Epithelial cell of proximal tubule (primary cell): ENCODE measurements at places on chromosomes 1 and 21. TPM values are rescaled to one million over a fixed set of nuclear protein-coding genes. Genes with fewer than 3 reads are reported as not detected.
A peak's percentile ranks its signal among the peaks of the same experiment; 100 is the strongest.

- DNase-seq = no peak
These were observed 47.1 kb upstream of the ATP1A1 start for GRCh38 chr1:116325922-116326321.

DNA sequence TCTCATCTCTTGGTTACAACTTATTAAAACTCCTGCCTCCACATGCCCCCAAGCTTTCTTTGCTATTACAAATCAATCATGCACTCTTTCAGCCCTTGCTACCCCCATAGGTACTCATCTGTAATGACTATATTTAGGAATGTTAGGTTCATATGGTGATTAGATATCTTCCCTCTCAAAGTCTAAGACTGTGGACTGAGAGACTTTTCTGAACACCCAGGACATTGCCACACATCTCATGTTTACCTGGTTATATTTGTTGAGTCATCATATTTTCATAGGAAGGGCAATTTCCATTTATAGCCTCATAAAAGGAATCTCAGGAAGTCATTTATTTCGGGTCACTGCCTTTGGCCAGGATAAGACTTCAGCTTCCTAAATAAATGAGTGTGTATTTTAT is 81.5 kb upstream of the LPGAT1 start:
- no peak for DNase-seq

- DNase-seq = no peak
These were observed 30.0 kb upstream of the SDE2 start for GRCh38 chr1:226029093-226029496.

DNA sequence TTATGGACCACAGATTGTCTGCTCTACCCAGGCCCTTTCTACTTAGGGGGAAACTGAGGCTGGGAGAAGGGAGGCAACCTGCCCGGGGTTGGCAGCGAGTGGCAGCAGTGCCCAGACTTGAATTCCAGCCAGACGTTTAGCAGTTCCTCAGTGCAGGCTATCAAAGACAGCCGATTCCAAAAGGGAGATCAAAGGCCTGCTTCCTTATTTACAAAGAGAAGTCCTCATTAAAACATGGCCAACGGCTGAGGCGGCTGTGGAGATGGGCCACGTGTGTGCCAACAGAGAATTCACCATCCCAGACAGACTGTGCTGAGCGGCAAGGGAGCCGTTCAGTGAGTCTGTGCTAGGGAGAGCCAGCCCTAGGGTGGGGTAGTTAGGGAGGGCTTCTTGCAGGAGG is 27.7 kb downstream of the C1QB start:
- no peak for DNase-seq

GRCh38 chr1:231286603-231287002 is 45.6 kb downstream of the GNPAT start:
- DNase-seq = no peak

DNA sequence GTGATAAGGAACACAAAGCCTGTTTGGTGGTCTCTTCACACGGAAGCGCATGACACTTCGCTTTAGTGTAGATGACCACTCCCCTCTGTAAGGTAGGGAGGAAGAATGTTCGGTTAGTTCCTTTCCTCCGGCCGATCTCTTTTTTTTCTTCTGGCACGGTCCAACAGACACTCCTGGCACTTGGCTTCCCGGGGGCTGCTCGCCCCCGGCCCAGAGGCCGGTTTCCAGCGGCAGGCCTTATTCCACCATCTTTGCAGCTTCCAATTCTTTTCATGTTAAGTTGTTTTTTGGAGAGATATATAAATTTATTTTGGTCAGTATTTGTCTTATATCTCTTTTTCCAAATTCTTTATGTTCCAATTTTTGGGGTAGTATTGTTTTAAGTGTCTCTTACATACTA is 151.8 kb upstream of the GREM2 start:
- no peak for DNase-seq

GRCh38 chr1:162080472-162081015 is 11.1 kb downstream of the NOS1AP start:
- DNase-seq = no peak

DNA sequence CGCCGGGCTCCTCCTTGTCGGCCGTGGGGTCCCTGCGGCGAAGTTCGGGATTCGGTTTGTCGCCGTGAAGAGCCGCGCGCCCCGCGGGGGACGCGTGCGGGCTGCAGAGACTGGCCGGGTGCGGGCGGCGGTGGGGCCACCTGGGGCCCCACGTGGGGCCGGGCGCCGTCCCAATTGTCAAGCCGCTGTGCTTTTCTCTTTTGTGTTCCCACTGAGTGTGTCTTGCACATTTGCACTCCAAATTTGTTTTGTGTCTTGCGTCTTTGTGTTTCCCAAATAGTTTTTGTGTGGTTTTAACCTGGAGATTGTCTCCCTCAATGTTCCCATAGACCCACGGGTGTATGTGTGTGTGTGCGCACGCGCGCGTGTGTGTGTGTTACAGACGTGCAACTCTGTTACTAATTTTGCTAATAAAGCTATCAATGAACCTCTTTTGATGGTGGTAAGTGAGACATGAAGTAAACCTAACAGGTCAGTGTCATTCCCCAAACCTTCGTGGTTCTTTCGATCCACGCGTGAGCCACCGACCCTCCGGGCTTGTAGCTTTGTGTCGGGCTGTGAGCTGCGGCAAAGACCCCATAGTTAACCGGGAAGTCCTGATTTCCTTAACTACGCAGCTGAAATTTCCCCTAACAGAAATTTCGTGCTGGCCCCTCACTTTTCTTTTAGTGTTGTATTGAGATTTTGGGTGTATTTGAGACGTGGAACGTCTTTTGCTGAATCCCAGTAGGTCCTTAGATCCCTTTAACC is 708 bp downstream of the PRDM2 start:
- no peak for DNase-seq

GRCh38 chr1:41811051-41811795 is 107.5 kb downstream of the HIVEP3 start:
- DNase-seq = no peak

DNA sequence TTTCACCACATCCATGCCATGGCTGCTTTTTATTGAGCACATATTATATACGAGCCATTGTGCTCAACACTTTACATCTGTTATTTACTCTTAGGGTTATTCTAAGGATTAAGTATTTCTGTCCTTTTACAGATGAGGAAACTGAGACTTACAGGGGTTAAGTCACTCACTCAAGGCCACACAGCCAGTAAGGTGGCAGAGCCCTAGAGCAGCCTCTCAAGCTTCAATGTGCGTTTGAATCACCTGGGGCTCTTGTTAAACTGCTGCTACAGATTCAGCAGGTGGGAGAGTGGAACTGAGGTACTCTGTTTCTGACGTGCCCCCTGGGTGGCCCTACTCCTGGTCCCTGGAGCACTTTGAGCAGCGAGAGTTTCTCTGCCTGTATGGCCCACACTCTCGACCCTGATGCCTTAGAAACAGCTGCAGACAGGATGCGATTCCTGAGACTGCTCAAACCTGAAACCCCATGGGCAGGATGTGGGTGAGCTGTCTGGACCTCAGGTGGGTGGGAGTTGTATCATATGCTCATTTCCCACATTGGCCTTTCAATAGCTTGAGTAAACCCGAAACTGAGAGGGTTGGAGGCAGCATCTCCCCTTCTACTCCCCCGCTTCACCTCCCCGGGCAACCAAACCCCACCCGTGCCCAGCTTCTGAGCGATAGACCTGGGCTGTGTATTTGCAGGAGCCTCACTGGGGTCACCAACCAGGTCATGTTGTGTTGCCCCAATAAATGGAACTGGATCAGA is 59.3 kb downstream of the MAN1C1 start:
- no peak for DNase-seq

- DNase-seq = no peak
These were observed 1160.8 kb upstream of the B3GALT2 start for GRCh38 chr1:194347200-194347599.

DNA sequence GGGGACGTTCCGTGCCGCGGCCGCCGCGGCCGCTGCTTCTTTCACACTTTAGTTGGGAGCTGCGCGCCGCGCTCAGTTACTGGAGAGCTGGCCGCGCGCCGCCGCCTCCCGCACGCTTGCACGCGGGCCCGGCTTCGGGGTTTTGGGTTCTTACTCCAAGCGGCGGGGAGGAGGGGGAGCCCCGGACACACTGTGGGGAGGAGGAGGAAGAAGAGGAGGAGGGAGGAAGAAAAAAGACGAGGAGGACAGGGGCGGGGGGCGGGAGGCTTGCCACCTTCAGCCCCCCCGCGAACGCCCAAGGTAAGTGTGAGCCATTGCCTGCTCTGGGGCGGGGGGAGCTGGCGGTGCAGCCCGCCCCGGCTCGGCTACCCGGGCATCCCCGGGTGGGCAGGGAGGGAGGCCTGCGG is 243 bp downstream of the C1orf21 start:
- no peak for DNase-seq

- DNase-seq = no peak
These were observed 5.2 kb downstream of the FOXD3 start for GRCh38 chr1:63327417-63328054.

GRCh38 chr1:155186794-155187455 is 13.3 kb downstream of the TRIM46 start:
- no peak for DNase-seq

DNA sequence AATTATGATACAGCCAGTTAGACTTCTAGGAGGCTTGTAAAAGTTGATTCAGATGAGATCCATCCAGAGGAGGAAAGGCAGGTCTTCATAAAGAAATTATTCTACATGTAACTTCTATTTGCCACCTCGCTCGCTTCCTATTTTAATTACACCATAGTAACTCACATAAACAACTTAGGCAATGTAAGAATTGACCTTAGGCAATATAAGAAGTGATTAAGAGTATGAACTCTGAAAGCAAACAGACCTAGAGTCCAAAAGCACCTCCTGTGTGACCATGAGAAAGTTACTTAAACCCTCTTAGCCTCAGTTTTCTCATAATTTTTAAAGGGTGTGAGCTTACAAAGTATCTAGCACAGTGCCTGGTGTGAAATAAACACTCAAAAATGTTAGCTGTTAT is 192.7 kb upstream of the NFIA start:
- no peak for DNase-seq

DNA sequence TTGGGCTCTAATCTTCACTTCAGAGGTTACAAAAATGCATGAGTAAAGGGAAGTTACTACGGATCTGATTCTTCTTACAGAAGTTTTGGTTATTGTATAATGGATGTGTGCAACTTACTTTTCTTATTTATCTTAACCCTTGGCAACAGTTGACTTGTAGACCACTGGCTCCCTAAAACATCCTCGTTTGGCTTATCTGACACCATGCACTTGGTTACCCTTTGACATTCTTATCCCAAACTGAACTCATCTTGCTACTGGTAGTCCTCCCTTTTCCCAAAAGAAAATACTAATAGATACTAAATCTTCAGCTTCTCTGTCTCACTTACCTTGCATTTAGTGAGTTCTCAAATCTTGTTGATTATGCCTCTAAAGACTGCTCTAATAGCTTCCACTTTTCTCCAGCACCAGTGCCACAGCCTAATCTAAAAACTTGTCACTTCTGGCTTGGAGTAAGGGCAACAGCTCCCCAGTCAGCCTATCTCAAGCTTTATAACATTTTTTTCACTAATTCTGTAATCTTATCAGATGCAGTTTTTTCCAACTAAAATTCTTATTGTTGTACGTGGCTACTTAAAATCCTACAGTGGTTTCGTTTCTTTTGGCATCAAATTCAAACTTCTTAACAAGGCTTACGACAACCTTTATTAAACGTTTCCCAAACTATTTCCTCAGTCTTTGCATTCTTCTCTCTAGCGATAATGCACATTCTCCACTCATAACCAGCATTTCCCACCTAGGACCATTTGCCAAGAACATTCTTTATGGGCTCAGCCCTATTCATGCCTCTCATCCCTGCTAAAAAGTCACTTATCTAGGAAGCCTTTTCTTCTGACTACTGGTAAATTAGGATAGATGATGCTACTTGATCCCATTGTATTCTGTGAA is 204.2 kb downstream of the KCNT2 start:
- no peak for DNase-seq

- DNase-seq = peak; percentile 78
These were observed 78.4 kb downstream of the SMYD3 start for GRCh38 chr1:246428542-246429308.

GRCh38 chr1:28091043-28091781 is 2.8 kb upstream of the EYA3 start:
- DNase-seq = no peak

DNA sequence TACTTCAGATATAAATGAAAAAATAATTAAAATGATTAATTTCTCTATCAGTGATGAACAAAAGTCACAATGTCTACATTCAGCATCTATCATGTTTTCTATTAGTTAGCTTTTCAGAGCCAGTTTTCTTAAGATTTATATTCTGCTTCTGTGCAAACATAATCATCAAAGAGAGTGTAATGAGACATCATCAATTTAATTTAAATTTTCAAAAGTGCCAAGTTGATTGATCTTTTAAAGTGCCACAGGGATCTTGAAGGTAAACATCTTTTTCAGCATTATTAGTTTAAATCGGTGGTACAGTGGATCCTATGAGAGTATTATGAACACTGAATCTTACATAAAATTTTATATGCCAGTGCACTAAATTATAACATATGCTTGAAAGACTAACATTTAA is 1176.1 kb downstream of the PLA2G4A start:
- no peak for DNase-seq

DNA sequence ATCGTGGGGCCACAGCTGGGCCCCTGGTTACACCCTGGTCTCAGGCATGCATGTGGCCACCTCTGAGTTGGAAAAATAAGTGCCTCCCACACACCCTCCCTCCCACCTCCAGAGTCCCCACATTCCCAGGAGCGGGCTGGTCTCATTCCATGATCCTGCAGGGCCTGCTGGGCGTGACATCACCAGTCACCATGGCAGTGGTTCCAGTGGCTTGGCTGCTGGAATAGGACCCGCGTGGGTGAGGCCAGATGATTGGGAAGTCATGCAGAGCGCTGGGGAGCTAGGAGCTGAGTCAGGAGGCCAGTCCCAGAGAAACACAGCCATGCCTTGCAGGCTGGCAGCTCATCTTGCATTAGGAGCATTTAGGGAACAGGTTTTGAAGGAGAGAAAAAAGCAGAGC is 125.4 kb upstream of the TMEM51 start:
- peak; percentile 97 for DNase-seq

DNA sequence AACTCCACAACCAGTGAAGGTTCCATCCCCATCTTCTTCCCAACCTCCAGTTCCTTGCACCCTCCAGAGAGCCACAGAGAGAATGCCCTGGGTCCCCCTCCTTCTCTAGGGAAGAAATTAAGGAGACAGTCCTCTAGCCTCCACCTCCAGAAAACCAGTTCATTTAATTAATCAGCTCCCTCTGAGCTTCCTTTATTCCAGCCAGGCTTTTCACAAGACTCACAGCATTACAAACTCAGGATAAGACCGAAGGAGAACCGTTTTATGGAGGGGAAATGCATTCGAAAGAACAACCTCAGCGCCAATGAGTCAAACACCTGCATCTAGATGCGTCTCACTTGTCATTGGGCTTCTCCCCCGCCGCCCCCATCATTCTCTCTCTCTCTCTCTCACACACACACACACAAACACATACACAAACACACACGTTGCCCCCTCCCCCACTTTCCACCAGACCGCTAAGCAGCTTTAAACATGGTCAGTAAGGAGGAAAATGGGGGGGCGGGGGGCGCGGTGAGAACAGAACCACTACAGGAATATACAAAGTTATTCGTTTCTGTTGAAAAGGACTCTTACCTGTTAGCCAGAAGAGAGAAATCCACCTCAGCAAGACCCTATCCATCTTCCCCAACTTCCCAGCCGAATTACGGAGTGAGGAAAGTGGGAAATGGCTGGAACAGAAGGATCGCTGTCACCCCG is 544 bp downstream of the ILDR2 start:
- DNase-seq = no peak

KRTAP11-1 gene
- total RNA-seq = not detected in 2 replicates

KCNJ9 gene
- not detected in 2 replicates for total RNA-seq

HTR1D gene
- total RNA-seq = 0.58 TPM in 1 of 2 replicates, not detected in the other

CDC7 gene
- 12.3 and 12.4 TPM in 2 replicates for total RNA-seq

SLC45A3 gene
- total RNA-seq = 6.5 and 9.1 TPM in 2 replicates

OR2T33 gene
- total RNA-seq = not detected in 2 replicates

QSOX1 gene
- total RNA-seq = 170 and 247 TPM in 2 replicates

C2CD4D gene
- total RNA-seq = 0.94 and 1.0 TPM in 2 replicates

PDE9A gene
- total RNA-seq = 1.3 and 2.0 TPM in 2 replicates

APOBEC4 gene
- not detected in 2 replicates for total RNA-seq

CD244 gene
- not detected in 2 replicates for total RNA-seq

CLDN19 gene
- total RNA-seq = 0.29 and 1.2 TPM in 2 replicates
